ENCODE measurements at places on chromosomes 7 and 10.
A peak's percentile ranks its signal among the peaks of the same experiment; 100 is the strongest.

- DNase-seq, result no peak
Measured at GRCh38 chr10:118256825-118257570, 85.1 kb downstream of the FAM204A start.

DNA sequence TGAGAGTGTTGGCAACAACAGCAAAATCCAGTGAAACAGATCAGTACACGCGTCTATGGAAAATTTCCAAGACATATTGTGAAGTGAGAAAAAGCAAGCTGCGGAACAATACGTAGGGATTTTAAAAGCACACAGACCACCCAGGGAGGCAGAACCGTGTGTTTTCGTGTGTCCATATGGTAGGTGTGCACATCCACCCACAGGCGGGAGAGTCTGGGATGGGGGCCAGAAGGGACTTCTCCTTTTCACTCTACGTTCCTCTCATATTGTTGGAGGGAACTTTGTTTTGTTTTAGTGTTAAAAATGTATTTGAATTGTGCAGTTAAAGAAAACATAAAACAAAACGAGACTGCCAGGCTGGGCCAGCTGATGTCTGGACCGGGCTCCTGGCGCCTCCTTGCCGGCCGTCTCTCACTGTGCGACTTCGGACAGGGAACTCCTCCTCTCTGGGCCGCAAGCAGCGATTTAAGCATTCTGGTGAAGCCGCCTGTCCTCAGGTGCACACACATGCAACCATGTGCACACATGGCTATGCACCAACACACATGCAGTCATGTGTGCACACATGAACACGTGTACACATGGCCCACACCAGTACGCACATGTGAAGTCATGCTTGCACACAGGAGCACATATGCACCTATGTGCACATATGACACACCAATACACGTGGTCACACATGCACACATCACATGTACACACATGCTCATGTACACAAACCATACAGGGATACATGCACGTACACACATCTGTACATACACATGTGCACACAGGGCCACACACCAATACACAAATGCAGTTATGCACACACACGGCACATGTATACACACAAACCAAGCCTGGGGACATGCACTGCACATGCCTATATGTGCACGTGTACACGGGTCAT, 141.1 kb downstream of the ELFN1 start:
- peak; percentile 44 for DNase-seq

DNA sequence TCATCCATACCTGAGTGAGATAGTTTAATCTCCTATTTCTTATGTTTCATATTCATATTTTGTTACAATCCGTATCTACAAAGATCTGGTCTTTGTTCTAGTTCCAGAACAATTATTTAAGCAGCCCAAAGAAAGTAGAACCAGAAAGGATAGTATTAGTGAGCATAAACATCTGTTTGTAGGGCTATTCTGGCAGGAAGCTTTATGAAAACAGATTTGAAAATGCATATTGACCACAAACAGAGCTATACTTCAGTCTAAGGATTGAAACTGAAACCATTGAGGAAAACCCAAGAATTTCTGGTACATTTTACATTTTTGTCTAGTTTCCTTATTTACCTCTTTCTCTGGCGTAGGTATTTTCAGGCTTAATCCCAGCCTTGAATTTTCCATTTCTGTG, 28.1 kb downstream of the LRGUK start:
- no peak for DNase-seq

DNA sequence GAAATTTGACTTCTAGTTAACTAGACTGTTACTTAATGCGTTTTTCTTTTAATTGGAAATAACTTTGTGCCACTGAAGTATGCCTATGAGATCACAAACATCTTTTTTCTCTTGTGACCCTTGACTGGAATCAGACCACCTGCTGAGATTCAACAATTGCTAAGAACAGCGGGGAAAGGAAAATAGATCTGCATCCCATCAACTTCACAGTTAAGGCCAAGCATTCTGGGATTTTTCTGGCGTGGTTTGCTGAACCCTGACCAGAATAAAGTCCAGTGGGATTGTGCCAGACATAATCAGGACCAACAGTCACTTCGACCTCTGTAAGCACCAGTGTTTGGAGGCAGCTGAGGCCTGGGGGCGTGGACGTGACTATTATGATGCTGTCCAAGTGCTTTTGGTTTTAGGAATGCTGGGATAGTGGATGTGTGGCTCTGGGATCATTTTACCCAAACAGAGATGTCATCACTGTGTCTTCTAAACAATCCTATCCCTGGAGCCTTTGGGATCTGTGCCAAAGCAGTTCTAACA, 373.3 kb upstream of the PRKCQ start:
- no peak for DNase-seq

DNA sequence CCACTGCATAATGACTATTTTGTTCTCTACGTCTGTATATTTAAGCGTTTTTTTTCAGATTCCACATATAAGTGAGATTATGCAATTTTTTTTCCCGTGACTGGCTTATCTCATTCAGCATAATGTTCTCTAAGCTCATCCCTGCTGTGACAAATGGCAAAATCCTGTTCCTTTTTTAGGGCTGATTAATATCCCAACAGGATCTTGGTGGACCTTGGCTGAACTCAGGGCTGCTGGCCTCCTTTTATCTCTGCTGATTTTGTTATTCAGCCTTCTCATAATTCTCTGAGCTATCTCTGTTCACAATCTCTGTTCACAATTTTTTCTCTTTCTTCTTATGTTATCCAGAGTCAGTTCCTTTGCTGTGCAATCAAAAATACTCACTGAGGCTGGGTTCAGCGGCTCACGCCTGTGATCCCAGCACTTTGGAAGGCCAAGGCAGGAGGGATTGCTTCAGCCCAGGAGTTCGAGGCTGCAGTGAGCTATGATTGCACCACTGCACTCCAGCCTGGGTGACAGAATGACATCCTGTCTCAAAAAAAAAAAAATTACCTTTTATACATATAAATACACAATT, 1035.9 kb upstream of the AUTS2 start:
- DNase-seq, result no peak

Data from NCI-H345 (cell line).